ENCODE measurements at places on chromosomes 5 and 9. TPM values are rescaled to one million over a fixed set of nuclear protein-coding genes. Genes with fewer than 3 reads are reported as not detected.

DNA sequence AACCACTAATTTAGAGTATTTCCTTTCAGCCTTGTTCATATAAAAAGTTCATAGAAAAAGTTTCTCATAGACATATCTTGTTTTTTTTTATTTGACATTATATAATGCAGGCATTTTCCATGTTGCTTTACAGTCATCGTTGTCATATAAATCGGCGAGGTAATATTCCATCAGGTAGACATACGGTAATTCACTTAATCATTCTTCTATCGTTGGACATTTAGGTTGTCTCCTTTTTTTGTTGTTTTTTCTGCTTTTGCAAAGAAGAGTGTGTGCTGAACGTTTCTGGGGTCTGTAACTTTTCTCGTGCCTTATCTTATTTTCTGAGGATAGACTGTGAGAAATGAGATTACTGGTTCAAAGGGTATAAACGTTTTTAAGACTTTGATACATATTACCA lies 283.6 kb downstream of the ARHGAP26 start:
- no peak for DNase-seq

- peak; percentile 56 for DNase-seq
Measured at GRCh38 chr5:140547508-140548299, at the start of gene EIF4EBP3. Gene EIF4EBP3 (plus strand): TSS chr5:140547662. CDS start chr5:140547738, 76 bp downstream.

DNA sequence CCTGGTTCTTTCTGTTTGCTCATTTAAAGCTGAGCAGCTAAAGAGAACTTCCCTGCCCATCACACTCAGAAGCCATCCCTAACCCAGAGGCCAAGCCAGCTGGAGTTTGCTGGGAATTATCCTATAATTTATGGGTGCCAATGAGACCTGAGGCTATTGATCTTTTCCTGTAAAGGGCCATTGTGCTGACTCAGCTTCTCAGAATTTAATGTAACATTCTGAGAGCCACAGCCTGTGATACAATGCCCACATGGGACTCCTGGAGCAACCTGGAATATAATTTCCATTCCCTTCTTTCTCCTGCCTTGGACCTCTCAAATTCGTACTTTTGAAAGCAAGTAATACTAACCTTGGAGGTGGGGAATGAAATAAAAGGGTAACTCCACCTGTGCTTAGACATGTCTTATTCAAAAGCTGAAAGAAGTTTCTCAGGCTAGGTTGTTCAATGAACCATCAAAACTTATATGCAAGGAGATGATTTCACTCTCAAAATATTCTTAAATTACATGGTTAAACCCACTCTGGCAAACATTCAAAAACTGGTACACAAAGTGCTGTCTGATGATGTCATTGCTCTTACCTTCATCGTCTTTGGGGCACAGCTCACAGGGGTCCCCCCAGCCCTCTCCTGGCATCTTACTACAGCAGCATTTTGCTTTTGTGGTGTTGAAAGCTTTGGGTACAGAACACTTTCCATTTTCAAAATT lies 206.7 kb downstream of the SLC12A2 start:
- no peak for DNase-seq

GRCh38 chr9:117783828-117784227 lies 79.6 kb downstream of the TLR4 start:
- no peak for DNase-seq

GRCh38 chr5:17378346-17378997 lies 119.6 kb upstream of the TAF11L2 start:
- no peak for DNase-seq

DNA sequence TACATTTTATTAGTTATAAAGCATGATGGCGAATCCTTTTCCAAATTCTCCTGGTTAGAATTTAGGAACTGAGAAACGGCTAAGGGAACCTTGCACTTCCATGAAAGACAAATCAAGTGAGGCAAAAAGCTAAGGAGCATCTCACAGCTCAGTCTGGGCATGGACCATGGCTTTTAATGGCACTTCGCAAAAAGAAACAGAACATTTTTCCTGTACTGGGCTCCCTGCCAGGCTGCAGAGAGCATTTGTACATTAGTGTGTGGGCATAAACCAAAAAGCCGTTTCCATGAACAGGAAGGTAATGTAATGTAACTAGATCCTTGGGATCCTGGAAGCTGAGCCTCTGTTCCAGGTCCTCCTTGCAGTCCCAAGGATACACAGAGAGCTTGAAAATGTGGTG lies 354.2 kb downstream of the MRPS30 start:
- no peak for DNase-seq

- DNase-seq, result no peak
Measured at GRCh38 chr9:77099388-77099787, 77.9 kb upstream of the VPS13A start.

DNA sequence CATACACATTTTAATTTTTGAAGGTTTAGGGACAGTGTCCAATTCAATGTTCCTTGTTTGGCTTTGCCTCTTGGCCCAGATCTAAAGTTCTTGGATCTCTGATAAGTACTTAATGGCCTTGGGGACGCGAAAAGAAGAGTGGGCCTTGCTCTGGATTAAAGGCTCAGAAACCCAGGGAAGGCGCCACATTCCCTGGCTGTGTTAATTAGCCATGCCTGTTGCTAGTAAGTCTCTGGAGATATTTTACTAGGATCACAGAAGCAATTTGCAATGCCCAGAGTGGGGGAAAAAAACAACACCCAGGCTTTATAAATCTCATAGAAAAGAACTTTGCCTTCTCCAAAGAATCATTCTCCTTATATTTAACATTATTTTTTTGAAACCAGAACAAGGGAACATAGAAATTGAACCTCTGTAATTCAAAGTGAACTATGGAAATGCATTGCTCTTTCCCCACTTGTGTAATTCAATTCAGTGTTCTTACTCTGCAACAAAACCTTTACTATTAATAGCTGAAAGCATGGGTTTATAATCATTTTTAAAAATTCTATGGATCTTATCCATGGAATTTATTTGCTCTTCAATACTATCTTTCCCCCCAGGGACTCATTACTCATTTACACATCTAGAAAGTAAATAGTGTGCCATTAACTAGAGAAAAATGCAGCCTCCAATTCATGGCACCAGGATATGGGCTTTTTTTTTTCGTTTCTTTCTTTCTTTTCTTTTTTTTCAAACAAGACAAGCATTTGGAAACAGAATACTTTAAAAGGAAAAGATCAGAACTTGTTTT lies 172.2 kb upstream of the ANKRD55 start:
- no peak for DNase-seq

DNA sequence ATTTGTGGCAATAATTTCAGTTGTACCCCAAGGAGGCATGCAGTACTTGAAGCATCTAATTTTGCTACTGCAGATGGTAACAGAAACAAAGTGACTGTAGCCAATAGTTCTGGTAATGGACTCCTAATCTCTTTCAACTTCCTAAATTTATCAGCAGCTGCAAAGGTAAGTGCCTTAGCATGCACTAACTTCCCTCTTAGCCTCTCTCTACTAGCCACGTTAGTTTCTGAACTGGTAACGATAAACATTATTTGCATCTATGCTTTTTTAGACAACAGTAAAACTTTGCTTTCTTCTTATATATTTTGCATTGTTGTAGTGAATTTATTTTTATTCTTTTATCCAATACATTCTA lies 6.2 kb upstream of the CKS2 start:
- no peak for DNase-seq

DNA sequence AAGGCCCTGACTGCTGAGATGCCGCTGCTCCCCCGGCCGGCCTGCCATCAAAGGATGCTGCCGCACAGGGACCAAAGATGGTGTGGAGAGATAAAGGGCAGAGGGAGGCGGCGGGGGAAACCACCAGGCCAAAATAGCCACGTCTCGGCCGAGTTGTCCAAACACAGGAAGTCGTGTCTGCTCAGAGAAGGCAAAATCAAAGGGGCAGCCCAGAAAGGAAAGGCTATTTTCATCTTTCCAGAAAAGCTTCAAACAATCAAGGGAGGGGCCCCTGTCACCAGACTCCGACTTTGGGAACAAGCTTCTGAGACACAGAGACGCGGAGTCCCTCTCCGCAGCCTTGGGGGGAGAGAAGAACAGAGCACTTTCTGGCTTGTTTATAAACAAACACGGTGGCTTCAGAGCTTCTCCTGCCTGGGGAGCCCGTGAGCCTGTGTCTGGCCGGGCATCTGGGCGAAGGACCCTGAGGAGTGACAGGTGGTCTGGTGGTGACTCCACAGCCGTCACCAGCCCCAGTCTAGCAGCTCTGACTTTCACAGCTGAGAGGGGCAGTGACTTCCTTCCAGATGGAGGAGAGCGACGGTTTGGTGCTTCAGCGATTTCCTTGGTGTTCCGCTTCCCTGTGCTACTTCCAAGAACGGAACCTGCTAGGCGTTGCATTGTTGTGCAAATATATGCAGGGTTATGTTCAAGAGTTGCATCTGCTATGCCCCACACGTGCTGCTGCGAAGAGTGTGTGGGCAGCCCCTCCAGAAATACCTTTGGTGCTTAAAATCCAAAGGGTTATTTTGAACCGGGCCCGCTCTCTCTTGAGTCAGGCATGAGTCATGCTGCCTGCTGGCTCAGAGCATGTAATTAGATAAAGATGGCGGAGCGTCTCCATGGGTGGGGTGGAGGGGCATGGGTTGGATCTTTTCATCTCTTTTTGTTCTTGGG lies 24.0 kb downstream of the ADAMTSL2 start:
- DNase-seq, result no peak

DNA sequence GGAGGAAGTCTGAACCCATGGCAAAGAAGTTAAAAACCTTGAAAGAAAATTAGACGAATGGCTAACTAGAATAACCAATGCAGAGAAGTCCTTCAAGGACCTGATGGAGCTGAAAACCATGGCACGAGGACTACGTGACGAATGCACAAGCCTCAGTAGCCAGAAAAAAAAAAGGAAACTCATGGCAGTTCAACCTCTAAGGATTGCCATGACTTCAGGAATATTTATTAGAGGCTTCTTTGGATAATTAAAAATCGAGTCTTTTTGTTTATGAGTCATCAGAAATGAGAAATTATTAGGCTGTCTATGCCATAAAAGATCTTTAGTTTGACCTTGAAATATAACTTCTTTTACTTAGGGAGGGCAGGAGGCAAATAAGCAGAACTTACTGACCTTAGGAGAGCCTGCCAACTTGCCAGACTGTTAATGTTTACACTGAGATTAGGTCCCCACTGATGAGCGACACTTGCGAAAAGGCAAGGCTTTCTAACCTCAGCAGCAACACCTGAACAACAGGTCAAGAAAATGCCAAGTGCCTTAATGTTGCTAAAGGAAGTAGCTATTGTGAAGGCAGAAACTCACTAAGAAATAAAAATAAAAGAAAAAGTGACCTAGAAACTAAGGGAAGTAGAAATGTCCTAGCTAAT lies 55.2 kb upstream of the TUSC1 start:
- no peak for DNase-seq

ABLIM3 gene
- 10.4 TPM for polyA plus RNA-seq

IFNK gene
- polyA plus RNA-seq, result 32.7 TPM

TBC1D13 gene
- polyA plus RNA-seq, result 14.1 TPM

ST8SIA4 gene
- 0.43 TPM for polyA plus RNA-seq

CD14 gene
- polyA plus RNA-seq, result 0.18 TPM

SLC1A3 gene
- 22.2 TPM for polyA plus RNA-seq

ADAMTS6 gene
- polyA plus RNA-seq, result 10.9 TPM
